Inflammatory macrophage treated with lipopolysaccharide for 1 hour (primary cell): ENCODE measurements at places on chromosomes 2 and 18.

DNA sequence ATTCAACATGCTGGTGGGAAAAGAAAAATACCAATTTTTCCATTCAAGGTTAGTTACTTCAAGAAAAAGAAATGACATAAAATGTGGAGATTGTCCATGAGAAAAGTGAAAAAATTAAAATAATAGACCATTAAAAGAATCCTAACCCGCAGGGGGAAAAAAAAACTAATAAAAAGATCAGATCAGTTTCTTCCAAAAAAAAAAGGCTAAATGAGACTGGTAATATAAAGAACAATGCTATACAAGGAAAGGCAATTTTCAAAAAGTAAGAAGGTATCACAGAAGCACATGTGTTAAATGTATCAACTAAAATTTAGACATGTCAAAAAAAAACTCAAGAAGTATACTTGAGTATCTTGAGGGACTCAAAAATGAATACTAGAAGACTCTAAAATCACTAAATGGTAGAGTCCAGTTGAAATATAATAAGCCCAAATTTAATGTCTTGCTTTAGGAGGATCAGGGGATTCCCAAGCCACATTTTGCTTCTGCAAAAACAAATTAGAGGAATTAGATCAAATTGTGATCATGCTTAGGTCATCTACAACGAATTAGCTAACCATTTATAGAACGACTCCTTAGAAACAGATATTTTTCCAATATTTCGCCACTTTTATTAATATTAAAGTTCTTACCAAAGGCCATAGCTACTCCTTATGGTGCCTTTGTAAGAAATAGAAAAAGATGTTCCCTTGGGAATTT is 35.8 kb upstream of the GLS start:
- peak; percentile 42 for DNase-seq

GRCh38 chr2:65349863-65350262 is 82.5 kb downstream of the SPRED2 start:
- DNase-seq = no peak

GRCh38 chr18:75265872-75266271 is 55.3 kb downstream of the TSHZ1 start:
- DNase-seq = no peak

GRCh38 chr2:17878281-17879136 is at the start of gene KCNS3:
Gene KCNS3, plus strand, starts transcription at chr2:17878667. Its CDS starts 52,342 bp downstream, at chr2:17931009.
- peak; percentile 7 for DNase-seq

DNA sequence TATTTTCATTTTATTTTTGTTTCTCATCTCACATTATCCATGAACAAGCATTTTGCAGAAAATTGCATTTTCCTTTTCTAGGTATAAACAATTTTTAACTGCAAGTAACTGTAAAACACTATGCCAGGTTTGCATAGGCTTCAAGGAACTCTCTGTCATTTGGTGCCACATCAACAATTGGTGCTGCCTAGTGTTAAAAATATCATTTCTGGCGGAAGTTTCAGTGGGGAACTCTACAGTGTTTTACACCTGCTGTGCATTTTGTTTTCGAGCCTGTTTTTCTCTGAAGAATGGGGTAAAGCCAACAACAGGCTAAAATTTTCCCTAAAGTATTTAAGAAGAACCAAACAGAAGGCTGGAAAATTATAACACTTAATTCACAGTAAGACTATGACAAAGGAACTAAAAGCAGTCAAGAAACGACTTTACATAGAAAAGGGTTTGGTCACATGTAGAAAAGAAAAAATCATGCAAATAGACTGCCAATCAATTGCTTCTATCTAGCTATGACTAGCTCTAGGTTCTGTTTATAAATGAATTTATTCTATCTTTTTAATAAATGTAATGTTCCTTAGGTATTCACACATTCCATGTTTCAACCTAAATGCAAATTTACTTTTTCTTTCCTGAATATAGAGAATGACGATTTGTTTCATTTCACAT is 21.4 kb upstream of the FRZB start:
- no peak for DNase-seq

- no peak for DNase-seq
Measured at GRCh38 chr18:13808294-13809042, 15.5 kb upstream of the MC5R start.

GRCh38 chr2:29762239-29762638 is 159.1 kb downstream of the ALK start:
- no peak for DNase-seq
